ENCODE measurements at places on chromosomes 5 and 9. TPM values are rescaled to one million over a fixed set of nuclear protein-coding genes. Genes with fewer than 3 reads are reported as not detected.

GRCh38 chr9:79581388-79581787, 9.6 kb downstream of the TLE4 start:
- H3K36me3 ChIP-seq = peaks cover 21% of the 10 kb centered on the region
- peaks cover 63% of the 10 kb centered on the region for H3K4me1 ChIP-seq
- no peak for DNase-seq
- no peak overlapping the region for H3K27ac ChIP-seq

- H3K27me3 ChIP-seq = no peaks in the 10 kb centered on the region
- peaks cover 9% of the 10 kb centered on the region for H3K36me3 ChIP-seq
- H3K27ac ChIP-seq = peak overlapping the region; percentile 69
- DNase-seq = peak; percentile 48
- H3K4me1 ChIP-seq = peaks cover 98% of the 10 kb centered on the region
Observed at GRCh38 chr9:134396825-134397224, 70.6 kb downstream of the RXRA start.

- no peaks in the 10 kb centered on the region for H3K36me3 ChIP-seq
- H3K27ac ChIP-seq = no peak overlapping the region
- no peaks in the 10 kb centered on the region for H3K4me1 ChIP-seq
- H3K4me3 ChIP-seq = no peak overlapping the region
- no peaks in the 10 kb centered on the region for H3K27me3 ChIP-seq
- no peak for DNase-seq
Observed at GRCh38 chr5:101991486-101991885, 304.6 kb downstream of the SLCO4C1 start.

DNA sequence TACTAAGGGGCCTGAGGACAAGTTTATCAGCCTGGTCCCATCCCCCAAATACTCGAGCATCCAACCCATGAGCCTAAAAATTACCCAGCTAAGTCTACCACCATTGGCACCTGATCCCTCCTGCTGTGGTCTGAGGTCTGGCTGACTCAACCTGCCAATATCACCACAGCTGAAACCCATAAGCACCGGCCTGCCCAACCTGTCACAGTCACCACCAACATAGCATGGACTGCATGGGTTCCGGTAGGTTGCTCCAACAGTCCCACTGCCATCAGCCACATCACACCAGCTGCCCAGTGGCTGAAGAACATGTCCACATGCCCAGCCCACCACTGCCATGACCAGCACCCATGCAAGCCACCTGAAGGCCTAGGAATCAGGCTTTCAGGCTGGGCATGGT, 495.0 kb downstream of the PRELID2 start:
- no peak for DNase-seq
- no peak overlapping the region for H3K27ac ChIP-seq
- H3K36me3 ChIP-seq = no peaks in the 10 kb centered on the region
- no peaks in the 10 kb centered on the region for H3K4me1 ChIP-seq

GRCh38 chr9:96020792-96021550, 145.5 kb downstream of the ERCC6L2 start:
- H3K36me3 ChIP-seq = no peaks in the 10 kb centered on the region
- peaks cover 17% of the 10 kb centered on the region for H3K4me1 ChIP-seq
- DNase-seq = no peak

GRCh38 chr5:33736510-33736909, 155.3 kb downstream of the ADAMTS12 start:
- DNase-seq = no peak
- no peaks in the 10 kb centered on the region for H3K27me3 ChIP-seq
- peaks cover 7% of the 10 kb centered on the region for H3K4me1 ChIP-seq
- H3K36me3 ChIP-seq = no peaks in the 10 kb centered on the region
- no peak overlapping the region for H3K4me3 ChIP-seq
- no peak overlapping the region for H3K27ac ChIP-seq

GRCh38 chr5:2904956-2905355, 153.5 kb upstream of the IRX2 start:
- H3K36me3 ChIP-seq = no peaks in the 10 kb centered on the region
- no peaks in the 10 kb centered on the region for H3K27me3 ChIP-seq
- no peak for DNase-seq
- H3K27ac ChIP-seq = no peak overlapping the region

The PCDHB12 gene
- polyA plus RNA-seq = not detected
